ENCODE measurements at places on chromosomes 7 and 10.

DNA sequence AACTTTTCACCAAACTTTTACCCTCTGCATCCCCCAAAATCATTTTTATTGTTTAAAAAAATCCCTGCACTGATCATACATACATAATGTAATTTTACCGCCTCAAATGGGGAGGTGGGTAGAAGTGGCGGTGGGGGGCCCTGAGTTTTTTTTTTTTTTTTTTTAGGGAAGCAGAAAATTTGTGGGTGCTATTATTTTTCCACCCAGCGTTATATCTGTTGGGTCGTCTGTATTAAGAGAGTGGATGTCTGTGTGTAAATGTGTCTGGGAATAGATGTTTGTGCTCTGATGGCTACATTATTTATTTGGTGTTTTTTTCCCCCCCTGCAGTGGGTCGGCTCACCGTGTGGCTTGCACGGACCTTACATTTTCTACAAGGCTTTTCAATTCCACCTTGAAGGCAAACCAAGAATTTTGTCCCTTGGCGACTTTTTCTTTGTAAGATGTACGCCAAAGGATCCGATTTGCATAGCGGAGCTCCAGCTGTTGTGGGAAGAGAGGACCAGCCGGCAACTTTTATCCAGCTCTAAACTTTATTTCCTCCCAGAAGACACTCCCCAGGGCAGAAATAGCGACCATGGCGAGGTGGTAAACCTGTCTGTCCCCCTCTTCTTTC, 438 bp downstream of the ARID5B start:
- no peak for DNase-seq

- no peak for DNase-seq
These were observed 3.0 kb upstream of the VIPR2 start for GRCh38 chr7:159147687-159148086.

- no peak for DNase-seq
These were observed 2.4 kb upstream of the EBF3 start for GRCh38 chr10:129966370-129966888.

- DNase-seq = no peak
These were observed 155.7 kb downstream of the CUX1 start for GRCh38 chr7:101973130-101973529.

GRCh38 chr7:87564296-87564963, 36.3 kb downstream of the ABCB1 start:
- no peak for DNase-seq

GRCh38 chr10:64726466-64726865, 1205.3 kb downstream of the REEP3 start:
- no peak for DNase-seq

DNA sequence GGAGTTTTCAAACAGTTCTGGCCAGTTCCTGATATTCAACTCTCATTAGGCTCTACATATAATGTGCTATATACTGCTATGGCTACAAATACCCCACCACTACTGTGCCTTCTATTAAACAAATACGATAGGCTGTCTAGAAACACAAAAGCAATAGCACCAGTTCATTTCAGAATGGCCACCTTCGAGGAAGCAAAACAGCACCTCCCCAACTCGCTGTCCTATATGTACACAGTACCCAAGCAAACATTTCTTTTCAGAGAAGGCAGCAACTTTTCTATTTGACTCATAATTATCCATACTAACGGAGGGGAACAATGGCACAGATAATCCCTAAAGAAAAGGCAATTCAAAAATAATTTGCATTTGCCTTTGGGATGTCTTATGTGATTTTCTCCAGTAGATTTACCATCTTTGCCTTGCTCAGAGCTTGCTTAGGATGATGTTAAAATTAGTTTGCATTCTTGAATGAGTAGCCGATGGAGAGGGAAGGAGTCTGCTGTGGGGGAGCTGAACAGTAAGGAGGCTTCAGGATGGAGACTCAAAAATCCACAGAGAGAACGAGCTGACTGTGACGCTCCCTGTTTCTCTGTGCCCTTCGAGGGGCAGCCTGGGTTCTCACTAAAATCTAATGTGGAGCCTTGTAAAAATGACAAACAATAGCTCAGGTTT, 218.7 kb downstream of the FANK1 start:
- no peak for DNase-seq

- DNase-seq = no peak
These were observed 46.9 kb upstream of the GJD4 start for GRCh38 chr10:35558276-35558675.

GRCh38 chr7:50151001-50151400, 58.0 kb upstream of the ZPBP start:
- DNase-seq = no peak

DNA sequence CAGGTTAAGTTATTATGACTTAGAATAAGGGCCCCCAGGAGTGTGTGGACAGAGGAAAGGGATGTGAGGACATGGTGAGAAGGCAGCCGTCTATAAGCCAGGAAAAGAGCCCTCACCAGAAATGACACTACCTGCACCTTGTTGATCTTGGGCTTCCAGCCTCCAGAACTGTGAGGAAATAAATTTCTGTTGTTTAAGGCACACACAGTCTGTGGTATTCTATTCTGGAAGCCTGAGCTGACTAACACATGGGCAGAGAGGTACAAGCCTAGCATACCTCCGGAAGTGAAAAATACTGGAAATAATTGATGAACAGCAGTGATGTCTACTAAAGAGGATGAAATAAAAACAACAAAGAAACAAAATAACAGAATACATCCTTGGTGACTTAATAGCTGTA, 46.1 kb upstream of the GRB10 start:
- no peak for DNase-seq

DNA sequence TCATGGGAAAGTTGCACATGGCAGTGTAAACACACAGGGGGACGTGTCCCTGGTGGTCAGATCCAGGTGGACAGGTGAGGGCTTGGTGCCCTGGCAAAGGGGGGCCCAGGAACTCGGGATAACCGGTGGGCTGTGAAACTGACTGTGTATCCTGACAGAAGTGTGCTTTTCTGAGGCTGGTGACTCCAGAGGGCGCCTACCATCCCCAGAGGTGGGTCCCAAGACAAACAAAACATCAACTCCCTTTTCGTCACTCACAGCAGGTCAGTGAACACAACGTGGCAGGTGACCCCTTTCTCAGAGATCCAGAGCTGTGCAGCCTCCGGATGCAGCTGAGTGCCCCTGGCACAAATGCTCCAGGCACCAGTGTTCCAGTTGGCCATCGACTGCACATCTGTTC, 56.0 kb upstream of the DDC start:
- DNase-seq = no peak

DNA sequence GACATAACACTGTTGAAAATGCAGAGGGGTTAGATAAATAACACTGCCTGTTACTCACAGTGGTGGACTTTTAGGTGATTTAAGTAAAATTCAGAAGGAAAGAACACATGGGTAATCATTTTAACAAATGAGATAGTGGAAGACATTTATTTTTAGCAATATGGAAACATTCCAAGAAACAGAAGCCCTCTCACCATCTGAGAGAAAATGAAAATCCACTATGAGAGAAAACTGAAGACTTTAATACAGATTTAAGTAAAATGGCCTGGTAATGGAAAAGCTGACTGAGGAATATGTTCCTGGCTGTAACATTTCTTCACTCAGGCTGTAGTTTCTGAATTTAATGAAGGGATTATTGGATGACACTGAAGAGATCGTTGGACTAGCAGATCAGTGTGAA, 12.1 kb upstream of the ZNF786 start:
- DNase-seq = no peak

DNA sequence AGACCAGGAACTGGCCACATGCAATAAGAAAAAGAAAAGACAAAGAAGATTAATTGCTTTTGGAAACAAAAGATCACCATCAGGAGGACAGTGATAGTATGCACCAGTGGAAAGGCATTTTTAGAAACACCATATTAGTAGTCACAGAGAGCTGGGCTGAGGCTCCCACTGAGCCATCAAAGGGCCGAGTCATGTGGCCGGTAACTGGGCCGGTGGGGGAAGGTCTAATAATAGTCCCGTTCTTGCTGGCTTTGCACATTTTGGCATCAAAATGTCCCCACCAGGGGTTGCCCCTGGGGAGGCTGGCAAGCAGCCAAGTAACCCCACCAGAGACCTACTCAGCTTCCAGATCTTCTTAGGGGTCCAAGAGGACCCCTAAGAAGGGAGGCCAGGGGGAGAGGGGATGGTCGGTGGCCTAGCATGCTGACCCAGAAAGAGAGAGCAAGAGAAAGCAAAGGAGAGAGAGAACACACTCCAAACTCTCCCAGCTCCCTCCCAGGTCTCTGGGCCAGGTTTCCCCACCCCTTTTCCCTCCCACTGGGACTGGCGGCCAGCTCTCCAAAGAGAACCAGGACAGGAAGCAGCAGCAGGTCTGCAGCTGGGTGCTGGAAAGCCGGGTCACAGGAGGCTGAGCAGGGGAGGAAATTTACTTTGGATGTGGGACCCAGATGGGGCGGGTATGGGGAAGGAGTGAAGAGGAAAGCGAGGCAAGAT, 70.2 kb upstream of the FGFR2 start:
- DNase-seq = no peak

- no peak for DNase-seq
These were observed 91.4 kb downstream of the PPP1R3C start for GRCh38 chr10:91541481-91541880.

DNA sequence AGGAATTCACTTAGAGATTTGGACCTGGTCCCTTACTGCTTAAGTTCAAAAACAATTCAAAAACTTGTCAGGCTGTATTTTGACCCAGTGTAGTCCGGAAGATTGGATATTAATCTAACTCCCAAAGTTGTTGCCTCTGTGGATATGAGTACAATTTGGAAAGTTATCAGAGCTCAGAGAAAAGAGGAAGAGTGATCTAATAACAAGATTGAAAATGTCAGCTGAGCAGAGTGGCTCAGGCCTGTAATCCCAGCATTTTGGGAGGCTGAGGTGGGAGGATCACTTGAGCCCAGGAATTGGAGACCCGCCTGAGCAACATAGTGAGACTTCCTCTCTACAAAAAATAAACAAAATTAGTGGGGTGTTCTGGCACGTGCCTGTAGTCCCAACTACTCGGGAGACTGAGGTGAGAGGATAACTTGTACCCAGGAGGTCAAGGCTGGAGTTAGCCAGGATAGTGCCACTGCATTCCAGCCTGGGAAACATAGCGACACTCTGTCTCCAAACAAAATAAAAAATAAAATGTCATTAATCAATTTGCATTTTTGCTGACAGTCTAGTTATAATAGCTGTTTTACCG, 3.2 kb upstream of the ASCC1 start:
- no peak for DNase-seq

DNA sequence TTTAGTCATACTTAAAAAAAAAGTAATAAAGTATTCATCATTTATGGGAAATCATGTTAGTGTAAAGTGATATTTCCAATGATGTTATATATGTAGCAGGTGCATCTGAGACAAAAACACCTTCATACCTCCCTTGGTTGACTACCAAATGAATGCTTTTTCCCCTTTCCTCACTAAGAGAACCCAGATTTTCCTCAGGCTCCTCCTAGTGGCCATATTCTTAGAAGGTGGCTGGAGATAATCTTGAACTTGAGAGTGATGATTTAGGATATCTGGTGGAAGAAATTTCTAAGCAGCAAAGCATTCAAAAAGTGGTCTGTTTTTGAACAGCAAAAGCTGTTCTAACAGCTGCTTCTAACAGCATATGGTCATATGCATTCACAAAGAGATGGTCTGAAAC, 16.8 kb upstream of the DNAH11 start:
- DNase-seq = no peak

GRCh38 chr10:107554333-107554732, 389.8 kb upstream of the SORCS1 start:
- DNase-seq = no peak

DNA sequence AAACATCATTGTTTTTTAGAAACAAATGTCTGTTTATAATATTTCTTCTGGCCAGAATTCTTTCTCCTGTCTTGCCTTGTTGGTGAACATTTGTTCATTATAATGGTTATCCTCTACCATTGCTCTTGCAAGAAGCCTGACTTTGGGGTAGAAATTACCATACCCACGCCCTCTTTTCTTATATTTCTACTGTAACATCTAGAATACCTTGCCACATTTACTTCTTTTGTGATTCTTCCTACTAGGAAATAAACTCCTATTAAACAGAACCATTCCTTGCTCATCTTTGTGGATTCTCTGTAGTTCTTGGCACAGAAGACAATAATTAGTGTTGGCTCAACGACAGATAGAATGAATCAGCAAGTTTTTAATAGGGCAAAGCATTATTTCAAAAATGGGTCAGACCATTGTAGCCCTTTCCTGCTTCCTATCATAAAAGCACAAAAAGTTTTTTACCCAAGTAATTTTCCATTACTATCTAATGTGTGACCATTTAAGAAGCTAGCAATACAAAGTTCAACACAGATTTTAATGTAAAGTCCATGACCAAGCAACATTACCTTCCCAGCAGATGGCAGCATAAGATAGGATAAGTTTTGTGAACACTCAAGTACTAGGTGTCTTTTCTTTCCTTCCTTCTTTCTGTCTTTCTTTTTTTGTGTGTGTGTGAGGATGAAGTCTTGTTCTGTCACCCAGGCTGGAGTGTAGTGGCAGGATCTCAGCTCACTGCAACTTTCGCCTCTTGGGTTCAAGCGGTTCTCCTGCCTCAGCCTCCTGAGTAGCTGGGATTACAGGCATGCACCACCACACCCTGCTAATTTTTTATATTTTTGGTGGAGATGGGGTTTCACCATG, 270.4 kb downstream of the HGF start:
- no peak for DNase-seq

DNA sequence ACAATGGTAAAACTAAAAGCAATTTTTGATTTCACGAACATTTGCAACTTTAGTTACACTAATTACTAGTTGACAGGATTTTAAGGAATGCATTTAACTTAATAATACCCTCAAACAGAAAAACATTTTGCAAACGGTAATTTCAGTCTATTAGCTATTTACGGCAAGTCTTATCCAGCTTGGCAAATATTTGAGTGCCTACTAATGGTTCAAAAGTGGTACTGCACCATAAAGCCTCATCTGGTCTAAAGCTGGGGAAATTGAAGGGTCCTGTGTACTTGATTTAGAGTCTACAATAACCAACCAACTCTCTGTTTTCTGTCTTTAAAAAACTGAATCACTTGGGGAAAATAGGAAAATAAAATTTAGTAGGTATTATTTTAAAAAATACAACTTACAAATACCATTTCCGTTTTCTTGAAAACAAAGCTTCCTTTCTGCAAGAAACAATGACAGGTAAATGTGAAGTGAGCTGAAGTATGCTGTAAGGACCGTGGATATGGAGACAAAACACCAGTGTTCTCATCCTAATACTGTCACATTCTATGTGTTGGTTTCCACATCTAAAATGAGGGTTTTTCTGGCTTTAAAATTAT, 142.3 kb downstream of the VPS50 start:
- DNase-seq = no peak

DNA sequence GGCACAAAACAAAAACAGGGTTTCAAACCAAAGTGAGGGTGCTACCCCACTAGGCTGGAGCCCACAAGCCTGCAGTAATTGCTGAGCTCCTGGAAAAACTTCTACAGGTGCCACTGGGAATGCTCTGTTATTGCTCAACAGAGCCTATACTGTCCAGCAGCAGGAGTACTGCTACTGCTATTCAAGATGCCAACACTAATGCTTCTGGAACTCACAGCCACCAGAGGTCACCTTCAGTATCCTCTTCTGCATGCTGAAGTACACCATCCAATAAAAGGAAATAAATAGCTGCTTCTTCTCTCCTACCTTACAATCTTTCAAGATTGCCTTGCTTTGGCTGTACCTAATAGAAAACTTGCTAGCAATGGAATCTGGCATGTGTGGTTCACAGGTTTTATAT, 222.0 kb downstream of the LRRN3 start:
- no peak for DNase-seq
